ENCODE measurements at places on chromosomes 7 and 10.

DNA sequence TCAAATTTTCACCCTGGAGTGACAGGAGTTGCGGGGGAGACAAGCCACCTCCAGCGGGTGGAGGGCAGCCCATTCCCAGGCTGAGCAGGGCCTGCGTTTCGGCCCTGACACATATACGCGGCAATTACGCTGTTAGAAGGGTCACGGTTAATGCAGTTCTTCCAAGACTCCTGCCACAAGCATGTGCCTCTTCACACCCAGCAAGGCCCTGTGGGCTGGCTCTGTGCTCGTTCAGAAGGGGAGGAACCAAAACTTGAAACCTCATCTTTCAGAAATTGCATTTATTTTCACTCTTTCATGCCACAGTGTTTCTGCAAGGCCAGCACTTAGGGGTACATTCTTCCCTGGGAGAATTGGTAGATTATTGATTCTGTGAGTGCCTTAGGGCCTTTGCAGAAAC is 24.7 kb downstream of the LRMDA start:
- no peak for DNase-seq

GRCh38 chr10:129919358-129919757 is 44.7 kb downstream of the EBF3 start:
- no peak for DNase-seq

DNA sequence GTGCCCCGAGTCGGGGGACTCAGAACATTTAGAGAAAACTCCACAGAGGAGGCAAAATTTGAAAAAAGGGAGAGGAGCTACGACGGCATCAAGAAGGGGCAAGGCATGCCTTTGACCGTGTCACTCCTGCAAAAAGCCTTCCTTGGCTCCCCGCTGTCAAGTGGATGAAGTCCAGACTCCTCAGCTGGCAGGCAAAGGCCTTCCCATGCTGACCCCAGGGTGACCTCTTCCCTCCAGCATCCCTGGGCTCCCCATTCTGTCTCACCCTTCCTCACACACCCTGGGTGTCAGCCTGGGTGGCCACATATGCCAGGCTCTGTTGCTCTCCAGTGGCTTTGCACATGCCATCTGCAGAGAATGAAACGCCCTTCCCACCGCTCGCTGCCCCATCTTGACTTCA is 88.4 kb upstream of the ZMIZ1 start:
- no peak for DNase-seq

DNA sequence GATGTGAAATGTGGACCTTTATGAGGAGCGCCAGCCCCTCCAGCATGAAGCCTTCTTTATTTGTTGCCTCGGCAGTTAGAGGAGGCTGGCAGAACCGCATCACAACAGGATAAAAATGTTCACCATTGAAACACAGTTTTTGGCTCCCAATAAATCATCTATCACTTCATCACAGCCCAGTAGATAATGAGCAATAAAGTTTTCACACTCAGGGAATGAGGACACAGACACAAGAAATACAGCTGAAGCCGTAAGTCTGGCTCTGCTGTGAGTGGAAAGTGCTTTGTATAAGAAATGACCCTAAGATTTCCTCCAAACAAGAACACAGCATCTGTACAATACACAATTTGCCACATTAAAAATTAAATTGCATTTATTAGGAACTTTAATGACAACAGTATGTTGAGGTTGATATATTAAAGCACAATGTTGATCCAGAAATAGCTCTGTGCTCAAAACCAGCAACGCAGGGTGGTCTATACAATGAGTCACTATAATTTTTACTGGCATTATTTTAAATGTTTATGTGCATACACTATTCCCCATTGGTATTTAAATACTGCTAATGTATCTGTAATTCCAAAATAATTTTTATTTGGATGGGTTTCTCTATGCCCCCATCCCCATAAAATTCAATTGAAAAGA is 301.8 kb upstream of the MGMT start:
- DNase-seq, result no peak

GRCh38 chr10:100987685-100988049 is 324 bp downstream of the TWNK start:
- no peak for DNase-seq

DNA sequence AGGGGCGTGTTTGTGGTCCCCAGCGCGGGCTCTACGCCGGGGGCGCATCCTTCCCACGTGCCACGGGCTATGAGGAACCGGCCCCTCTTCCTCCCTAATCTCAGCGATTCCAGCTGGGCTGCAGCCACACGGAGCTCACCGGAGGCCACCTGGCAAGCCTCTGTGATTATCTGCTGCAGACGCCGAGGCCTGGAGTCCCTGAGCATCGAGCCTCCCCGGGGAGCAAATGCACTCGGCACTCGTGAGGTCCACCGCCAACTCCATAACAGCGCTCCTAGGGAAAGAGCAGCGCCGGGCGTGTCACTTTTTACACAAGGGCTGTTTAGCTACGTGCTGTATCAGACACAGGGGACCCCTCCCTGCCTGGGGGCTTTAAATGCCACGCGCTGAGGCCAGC is 101.2 kb downstream of the DYNC2I1 start:
- no peak for DNase-seq

DNA sequence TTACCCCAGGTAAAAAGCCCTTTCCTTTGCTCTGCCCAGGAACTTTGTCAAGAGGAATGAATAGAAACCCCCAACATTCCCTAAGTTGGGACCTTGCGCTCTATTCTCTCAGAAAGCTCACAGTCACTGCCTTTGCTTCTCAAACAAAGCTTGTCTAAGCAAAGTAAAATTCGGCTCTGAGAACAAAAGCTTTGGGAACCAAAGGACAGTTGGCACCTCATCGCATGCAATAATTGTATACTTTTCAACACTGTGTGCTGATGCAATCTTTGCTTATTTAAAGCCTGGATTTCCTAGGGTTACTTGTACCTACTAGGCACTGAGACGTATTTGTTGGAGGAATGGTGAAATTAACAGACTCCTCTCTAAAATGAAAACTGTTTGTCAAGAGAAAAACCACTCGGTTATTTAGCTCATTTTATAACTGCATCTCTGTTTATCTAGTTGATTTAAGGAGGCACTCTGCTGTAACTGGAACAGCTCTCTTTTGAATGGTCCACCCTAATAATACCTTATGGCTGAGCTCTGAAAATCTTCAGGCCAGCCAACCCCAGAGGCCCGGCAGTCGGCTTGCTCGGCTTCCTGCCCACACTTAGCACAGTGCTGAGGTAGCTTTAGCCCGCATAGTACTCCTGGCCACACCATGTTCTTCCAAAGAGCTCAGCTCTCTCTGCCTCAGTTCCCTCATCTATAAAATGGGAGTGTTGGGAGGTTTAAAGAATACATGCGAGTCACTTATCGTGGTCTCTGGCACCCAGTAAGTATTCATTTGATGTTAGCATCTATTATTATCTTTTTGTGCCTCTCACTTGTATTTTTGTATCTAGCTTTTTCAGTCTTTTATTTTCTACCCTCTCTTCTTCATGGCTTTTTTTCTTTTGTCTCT is 80.2 kb upstream of the PRR15 start:
- no peak for DNase-seq

GRCh38 chr7:44979481-44980392 is 922 bp upstream of the MYO1G start:
- DNase-seq, result no peak

GRCh38 chr7:13107291-13107690 is 419.9 kb downstream of the ARL4A start:
- no peak for DNase-seq

GRCh38 chr7:6622134-6622710 is 6.8 kb downstream of the ZNF853 start:
- DNase-seq, result no peak

DNA sequence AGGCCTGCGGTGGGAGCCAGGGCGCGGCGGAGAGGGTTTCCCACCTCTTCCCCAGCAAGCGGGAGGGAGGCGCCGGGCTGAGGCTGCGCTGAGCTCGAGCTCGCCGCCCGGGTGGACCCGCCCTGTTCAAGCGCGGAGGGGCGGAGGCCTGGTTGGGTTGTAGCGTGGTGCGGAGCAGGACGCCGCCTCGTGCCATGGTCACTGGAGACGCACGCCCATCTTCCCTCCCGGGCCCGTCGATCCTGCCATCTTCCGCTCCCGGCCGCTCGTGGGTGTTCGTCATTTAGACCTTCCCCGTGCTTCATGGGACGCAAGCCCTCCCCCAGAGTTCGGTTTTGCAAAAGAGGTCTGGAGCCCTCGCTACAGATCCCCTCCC is 9.3 kb upstream of the EN2 start:
- no peak for DNase-seq

GRCh38 chr7:16365177-16365576 is 56.2 kb downstream of the CRPPA start:
- DNase-seq, result no peak

GRCh38 chr7:24963218-24963617 is 16.8 kb downstream of the OSBPL3 start:
- DNase-seq, result no peak

DNA sequence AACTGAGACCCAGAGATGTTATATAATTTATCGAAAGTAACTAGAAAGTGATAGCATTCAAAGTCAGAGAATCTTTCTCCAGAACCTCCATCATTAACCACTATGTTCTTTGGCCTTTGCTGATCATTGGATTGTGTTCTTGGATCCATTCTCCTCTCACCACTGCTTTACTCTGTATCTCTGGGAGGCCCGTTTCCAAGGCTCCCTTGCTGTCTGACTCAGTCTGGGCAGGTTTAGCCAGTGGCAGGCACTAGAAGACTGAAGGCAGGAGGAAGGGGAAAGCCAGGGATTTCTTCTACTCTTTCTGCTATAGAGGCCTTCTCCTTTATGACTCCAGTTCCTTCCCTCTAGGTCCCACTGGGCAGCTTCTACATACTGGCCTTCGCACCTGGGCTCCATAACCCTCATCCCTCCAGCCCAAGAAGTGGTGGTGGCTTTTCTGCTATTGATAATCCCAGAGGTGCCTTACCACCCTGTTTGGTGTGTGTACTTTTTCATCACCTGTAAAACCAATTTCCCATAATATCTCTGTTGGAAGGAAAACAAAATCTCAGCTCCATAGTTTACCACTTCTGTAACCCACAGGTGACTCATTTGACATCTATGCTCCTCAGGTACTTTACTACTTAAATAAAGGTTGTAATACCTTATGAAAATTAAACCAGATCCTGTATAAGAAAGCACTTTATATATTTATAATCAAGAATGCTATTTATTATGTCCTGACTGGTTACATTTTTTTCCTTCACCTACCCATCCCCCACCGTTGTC is 36.0 kb downstream of the BCAP29 start:
- DNase-seq, result no peak

- DNase-seq, result peak; percentile 35
Observed at GRCh38 chr10:97869091-97870042, 19.7 kb downstream of the GOLGA7B start.

- no peak for DNase-seq
Observed at GRCh38 chr7:98872328-98872924, 2.6 kb upstream of the TMEM130 start.

GRCh38 chr10:75450644-75451640 is 19.5 kb downstream of the LRMDA start:
- DNase-seq, result no peak

DNA sequence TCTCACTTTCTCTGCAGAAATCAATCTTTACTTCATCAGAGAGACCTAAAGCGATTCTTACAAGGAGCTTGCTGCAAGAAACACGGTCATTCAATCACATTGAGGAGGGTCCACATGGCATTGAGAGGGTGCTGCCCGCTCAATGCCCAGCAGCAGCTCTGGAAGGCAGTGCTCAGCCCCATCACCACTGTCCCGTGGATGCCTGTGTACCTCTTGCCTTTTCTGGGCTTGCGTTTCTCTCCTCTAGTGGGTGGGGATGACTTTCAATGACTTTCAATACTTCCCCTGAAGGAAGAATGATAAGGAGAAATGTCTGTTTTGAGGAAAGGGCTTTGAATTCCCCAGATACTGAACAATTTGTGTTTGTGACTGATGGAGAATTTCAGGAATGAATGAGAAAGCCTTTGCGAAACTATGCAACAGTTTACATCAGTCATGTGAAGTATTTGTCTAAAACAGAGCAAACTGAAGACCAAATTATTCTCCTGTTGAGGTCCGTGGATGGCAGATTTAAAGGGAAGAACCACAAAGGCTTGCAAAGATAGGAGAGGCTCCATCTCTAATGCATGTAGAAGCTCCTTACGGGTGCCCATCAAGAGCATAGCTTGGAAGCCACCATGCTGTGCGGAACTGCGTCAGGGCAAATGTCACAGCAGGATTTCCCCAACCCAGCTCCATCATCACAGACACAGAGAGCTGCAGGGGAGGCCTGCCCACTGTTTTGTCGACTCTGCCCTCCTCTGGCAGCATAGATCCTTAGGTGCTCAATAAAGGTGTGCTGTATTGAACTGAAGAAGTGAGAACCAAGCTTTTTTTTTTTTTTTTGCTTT is 6.6 kb upstream of the ZNF22 start:
- DNase-seq, result no peak
